ENCODE measurements at places on chromosomes 13 and 19.

GRCh38 chr13:75713852-75714251, 77.7 kb downstream of the LMO7 start:
- DNase-seq, result no peak

GRCh38 chr13:33107361-33107760, 91.1 kb downstream of the KL start:
- DNase-seq, result no peak

- no peak for DNase-seq
Observed at GRCh38 chr19:4781801-4782200, 9.7 kb upstream of the FEM1A start.

DNA sequence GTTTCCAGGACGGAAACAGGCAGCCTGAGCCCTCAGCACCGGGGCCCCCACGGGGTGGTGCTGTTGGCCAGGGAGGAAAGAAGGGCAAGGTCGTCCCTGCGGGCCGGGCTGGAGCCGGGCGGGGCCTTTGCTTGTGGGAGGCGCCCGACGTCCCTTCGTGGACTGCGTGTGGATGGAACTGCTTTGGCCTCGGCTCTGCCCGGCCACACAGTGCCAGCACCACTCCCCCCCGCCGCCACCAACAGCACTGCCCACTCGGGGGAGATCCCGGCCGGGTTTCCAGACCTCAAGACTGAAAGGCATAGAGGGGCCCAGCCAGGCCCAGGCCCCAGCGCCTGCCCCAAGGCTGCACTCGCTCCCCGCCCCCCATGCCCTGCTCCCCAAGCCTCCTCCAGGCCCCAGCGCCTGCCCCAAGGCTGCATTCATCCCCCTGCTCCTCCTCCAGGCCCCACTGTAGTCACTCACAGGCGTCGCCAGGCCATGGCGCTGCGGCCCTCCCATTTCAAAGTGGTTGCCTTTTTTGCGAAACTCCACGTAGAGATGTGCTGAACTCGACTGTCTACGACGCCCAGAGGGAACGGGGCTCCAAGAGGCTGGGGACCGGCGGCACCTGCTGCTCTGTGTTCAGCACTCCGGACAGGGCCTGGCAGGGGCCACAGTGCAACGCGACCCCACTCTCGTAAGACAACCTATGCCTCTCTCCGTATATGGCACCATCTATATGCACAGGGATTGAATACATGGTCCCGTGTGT, 22.5 kb downstream of the C13orf46 start:
- peak; percentile 63 for DNase-seq

DNA sequence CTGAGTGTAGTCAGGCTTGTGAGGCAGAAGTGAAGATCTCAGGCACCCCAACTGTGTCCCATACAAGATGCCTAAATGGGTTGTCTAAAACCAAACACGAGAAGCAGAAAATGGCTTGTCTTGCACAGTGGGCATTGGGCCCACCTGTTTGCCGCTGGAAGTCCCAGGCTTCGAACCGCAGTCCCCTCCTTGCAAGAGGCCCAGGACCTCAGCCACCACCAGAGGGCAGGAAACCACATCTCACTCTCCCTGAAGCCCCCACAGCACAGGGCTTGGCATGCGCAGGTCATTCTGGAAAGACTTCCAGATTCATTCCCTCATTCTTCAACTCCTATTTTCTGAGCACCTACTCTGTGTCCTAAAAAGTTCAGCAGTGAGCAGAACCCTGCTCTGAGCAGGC, 973.7 kb downstream of the UQCRFS1 start:
- DNase-seq, result peak; percentile 31

DNA sequence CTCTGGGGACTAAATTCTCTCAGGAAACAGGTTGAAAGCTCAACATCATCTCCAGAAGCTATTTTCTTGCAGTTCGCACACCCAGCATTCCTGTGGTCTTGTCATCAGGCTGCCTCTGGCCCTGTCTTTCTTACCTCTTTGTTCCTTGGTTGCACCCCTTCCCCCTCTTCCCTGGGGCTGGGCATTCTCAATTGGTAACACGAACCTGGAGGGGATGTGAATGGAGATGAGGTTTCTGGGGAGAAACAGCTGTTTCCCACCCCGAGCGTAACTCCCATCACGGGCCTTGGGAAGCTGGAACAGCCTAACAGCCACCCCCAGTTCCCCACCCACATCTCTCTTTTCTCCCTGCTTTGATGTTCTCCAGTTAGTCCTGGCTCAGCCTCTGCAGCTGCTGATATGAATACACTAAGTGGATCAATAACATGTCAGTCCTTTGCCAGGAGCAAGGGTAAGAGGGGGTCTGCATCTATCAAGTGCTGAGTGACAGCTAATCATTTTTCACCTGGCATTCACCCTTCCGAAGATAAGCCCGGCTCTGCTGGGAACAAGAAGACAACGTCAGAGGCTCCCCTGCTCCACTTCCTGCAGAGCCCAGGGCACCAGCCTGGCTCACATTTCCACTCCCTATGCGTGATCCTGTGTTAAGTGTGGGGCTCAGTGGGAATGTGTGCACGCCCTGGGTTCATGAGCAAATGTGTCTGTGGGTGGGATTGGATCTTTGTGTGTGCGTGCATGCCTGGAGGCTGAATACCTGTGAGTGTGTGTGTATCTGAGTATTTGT, 74.0 kb upstream of the KCTD15 start:
- no peak for DNase-seq

DNA sequence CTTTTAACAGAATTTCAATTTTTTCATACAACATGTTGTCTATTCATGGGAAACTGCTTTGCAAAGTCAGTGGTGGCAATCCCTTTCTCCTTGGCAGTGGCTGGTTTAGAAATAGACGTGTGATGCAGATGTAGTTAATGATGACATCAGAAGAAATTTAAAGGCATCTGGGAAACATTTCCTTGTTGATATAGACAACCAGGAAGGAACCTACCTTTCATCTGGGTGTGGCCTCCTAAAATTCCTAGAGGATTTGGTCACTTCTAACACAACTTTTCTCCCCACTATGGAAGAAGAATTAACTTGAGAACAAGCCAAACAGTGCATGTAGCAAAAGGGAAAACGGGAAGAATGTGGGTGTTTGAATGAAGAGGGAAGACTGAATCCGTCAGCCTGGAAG, 102.8 kb downstream of the EFNB2 start:
- DNase-seq, result peak; percentile 8

- DNase-seq, result no peak
Observed at GRCh38 chr13:80100636-80101035, 240.3 kb downstream of the SPRY2 start.

- no peak for DNase-seq
Observed at GRCh38 chr19:35209646-35210045, 18.9 kb downstream of the FAM187B start.

DNA sequence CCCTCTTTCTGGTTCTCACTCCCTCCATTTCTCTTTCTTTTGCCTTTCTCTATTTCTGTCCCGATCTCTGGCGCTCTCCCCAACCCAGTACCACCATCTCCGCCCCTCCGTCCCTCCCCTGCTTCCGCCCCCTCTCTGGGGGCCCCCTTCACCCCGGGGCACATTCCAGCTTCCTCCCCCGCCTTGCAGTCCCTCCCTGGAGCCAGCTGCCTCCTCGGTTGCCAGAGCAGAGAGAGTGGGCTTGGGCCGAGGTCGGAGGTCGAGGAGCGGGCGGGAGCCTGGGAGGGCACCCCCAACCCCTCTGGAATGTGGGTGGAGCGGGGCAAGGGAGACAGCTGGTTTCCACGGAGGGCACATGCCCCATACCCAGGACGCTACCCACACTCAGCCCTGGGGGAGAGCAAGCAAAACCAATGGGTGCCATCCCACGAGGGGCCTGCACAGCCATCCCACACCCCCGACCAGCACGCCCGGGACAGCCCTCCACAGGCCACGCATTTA, 6.5 kb upstream of the CIRBP start:
- DNase-seq, result no peak

DNA sequence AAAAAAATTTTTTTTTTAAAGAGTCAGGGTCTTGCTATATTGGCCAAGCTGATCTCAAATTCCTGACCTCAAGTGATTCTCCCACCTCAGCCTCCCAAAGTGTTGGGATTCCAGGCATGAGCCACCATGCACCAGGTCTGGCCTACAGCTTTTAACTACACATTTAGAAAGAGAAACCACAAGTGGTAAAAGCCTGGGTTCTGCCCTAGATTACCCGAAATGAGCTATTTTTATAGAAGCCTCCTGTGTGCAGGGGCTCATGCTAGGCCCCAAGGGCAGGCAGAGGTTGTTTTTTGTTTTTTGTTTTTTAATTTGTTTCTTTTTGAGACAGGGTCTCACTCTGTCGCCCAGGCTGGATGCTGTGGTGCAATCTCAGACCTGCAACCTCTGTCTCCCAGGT, 14.0 kb upstream of the MYADM start:
- no peak for DNase-seq

DNA sequence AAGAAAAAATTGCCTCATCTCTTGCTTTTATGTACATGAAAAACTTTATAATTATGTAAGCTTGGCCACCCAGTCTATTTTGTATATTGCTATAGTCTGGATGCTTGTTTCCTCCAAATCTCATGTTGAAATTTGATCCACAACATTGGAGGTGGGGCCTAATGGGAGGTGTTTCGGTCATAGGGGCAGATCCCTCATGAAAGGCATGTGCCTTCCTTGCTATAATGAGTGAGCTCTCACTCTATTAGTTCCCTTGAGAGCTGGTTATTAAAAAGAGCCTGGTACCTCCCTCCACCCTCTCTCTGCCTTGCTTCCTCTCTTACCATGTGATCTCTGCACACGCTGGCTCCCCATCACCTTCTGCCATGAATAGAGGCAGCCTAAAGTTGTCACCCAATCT, 1005.1 kb downstream of the PCDH9 start:
- DNase-seq, result no peak

All from A549 (cell line).